ENCODE measurements at places on chromosomes 1 and 21.

- no peak for DNase-seq
Measured at GRCh38 chr1:53957194-53957818, 11.2 kb downstream of the LRRC42 start.

DNA sequence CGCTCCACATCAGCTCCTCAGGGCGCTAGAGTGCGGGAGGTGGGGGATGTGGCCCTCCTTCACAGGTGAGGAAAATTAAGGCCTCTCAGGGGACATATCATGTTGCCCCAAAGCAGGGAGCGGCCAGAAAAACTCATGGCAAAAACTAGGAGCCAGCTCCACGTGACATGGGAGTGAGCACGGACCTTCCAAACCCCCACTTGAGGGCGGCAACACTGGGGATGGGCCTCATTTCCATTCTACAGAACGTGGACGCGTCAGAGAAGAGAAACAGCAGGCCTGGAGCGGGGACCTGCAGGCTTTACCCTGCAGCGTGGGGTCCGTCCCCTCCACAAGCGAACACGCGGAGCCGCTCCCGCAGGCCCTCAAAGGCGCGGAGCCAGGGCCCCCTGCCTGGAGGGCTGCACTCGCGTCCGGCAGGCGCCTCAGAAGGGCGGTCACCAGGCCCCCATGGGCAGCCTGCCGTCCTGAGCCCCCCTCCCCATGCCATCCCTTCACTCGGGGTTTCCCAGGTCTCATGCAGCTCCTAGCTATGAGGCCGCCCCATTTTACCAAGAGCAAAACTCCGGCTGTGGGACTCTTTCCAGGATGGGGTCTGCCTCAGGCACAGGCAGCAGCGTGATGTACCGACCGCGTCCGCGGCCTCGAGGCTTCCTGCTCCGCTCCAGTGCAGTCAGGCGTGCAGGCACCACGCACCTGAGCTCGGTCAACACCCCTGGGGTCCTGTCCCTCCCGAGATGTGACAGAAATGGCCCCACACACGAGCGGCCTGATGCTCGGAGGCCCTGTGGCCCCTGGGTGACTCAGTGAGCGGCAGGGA, 5.5 kb downstream of the CFAP410 start:
- DNase-seq: no peak

DNA sequence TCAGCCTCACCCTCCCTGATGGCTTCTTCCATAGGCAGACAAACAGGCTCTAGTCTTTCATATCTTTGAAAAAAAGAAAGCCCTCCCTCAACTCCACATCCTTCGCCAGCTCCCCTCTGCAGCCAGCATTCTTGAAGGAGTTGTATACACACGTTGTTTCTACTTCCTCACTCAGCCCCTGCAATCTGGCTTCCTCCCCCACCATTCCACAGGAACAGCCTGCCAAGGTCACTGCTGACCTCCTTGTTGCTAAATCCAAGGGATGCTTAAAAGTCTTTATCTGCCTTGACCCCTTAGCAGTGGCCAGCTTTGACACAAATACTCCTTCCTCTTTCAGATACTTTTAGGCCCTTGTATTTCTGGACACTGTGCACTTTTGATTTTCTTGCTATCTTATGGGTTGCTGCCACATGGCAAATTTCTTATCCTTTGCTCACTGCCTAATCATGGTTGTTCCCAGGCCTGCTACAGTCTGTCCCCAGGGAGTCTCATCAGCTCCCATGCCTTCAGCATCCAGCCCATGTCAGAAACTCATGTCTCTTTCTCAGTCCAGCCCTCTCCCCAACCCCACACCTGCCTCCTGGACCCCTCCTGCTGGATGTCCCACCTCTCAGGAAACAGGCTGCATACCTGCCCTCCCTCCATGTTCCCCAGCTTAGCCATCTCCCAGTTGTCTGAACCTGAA, 8.3 kb downstream of the FAM229A start:
- no peak for DNase-seq

GRCh38 chr21:32587120-32587519, 1.8 kb upstream of the TCP10L start:
- no peak for DNase-seq

DNA sequence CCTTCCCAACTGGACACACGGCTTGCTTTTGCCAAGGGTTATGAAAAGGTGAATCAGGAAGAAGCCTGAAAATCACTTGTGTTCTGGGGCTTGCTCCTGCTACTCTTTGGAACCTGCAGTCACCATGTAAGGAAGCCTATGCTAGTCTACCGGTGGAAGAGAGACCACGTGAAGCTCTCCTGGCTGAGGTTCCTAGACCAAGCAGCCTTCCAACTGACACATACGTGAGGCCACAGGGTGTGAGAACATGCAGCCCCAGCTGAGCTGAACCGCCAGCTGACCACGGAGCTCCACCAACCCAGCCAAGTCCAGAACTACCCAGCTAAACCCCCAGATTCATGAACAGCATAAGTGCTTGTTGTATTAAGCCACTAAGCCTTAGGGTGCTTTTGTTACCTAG, 72.8 kb upstream of the KRTAP19-8 start:
- no peak for DNase-seq
